Glomerular endothelial cell (primary cell): ENCODE measurements at places on chromosomes 7 and 10. TPM values are rescaled to one million over a fixed set of nuclear protein-coding genes. Genes with fewer than 3 reads are reported as not detected.

DNA sequence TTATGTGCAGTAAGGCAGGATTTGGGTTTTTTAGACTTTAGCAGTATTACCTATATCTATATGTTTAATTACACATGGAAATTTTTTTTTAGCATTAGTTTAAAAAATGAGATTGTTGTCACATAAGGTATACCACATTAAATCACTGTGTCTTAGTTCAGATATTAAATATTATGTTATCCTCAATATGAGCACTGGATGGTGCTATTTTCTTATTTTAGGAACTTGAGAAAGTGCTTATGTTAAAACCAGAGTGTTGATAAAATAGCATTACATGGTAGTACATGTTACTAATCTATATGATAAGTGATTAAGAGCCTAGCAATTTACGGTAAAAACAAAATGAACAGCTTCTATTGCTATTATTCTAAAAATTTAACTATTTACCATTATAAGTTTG lies 28.8 kb downstream of the MIOS start:
- DNase-seq, result no peak

DNA sequence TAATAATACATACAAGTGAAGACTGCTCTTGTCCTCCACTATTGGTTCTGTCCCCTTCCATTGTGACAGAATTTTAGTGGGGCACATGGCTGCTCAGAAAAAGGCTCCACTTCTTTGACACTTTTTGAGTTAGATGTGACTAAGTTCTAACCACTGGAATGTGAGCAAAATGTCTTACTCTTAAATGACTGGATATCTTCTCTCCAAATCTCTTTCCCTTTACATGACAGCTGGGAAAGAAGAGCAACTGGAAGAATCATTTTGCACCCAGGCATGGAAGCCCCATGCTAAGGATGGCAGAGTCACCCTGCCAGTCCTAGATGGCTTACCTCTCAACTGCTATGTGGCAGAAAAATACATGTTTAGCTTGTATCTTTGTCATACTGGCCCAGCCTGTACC lies 97.7 kb downstream of the CACNA2D1 start:
- no peak for DNase-seq

DNA sequence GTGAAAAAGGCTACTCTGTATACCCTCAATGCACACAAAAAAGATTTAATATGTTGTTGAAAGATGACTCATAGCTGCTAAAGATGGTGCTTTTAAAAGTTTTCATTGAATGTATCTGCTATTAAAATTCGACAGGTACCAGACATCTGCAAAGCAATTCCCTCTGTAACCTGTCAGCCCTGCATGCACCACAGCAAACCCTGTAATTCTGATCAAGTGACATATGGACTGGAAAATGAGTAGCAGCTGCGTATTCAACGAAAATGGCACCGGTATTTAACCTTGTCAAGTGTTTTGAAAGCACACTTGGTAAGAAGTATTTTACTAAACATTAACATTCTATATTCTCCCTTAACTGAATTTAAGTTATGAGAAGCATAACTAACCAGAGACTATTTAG lies 58.2 kb upstream of the PTPRN2 start:
- no peak for DNase-seq

DNA sequence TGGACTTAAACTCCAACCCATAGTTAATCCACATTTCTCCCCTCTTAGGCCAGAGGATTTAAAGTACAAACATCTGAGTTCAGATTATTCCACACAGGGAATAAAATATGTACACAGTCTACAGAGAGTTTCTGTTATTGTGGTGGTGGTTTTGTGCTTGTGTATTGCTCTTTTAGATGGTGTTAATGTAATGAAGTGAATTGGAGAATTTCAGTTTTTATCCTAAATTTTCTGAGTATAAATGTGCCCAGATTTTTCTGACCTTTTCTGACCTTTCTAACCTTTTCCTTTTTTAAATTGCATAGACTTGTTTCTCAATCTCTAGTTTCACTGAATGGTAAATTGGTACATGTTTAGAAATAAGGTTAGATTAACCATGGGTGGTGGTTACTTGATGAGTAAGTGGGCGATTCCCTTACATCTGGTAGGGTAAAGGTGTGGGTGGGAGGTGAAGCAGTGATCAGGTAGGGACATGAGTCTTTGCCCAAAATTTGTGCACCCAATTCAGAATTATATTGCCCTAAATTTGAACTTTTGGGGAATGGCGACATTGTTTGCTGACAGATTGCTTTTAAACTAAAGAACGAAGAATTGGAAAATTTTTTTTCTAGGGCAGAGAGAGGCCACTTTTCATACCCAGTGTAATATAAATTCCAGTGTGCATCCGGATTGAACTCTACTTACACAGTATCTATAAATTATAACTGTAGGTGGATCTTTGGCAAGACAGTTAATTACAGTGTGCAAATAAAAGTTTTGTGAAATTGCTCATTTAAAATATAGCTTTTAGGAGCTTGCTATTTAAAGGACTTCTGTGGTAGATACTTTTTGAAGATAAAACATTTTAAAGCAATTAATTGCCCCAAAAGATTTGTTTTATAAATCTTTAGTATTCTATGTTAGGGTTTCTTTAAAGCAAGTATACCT lies 62.2 kb downstream of the ST7 start:
- DNase-seq, result no peak

- no peak for DNase-seq
These were observed 167.8 kb upstream of the MYO3A start for GRCh38 chr10:25766213-25766612.

- DNase-seq, result no peak
These were observed 132.8 kb downstream of the DYNC1I1 start for GRCh38 chr7:95905167-95905566.

Gene ETV1
- total RNA-seq, result 6.5 and 15.2 TPM in 2 replicates

Gene WNT2
- total RNA-seq, result not detected in 2 replicates

Gene RGS10
- 50.2 and 67.1 TPM in 2 replicates for total RNA-seq

Gene PTCD1
- 7.6 and 14.3 TPM in 2 replicates for total RNA-seq

Gene STAG3
- total RNA-seq, result 0.15 and 1.1 TPM in 2 replicates

Gene TMEM176A
- not detected in 2 replicates for total RNA-seq

Gene SEC23IP
- total RNA-seq, result 17.8 and 58.3 TPM in 2 replicates

Gene CC2D2B
- total RNA-seq, result 0.47 TPM in 1 of 2 replicates, not detected in the other
